ENCODE measurements at places on chromosomes 16 and 17. TPM values are rescaled to one million over a fixed set of nuclear protein-coding genes. Genes with fewer than 3 reads are reported as not detected.

GJC1 gene
- 62.4 TPM for total RNA-seq

NPIPB6 gene
- 2.1 TPM for total RNA-seq

TBX2 gene
- 0.71 TPM for total RNA-seq

RAC3 gene
- 120 TPM for total RNA-seq
